ENCODE measurements at places on chromosomes 4 and X. TPM values are rescaled to one million over a fixed set of nuclear protein-coding genes. Genes with fewer than 3 reads are reported as not detected.

The TLR7 gene
- 0.91 TPM for total RNA-seq

The DUSP9 gene
- total RNA-seq, result not detected

The FAM47A gene
- not detected for total RNA-seq

The PDGFRA gene
- total RNA-seq, result 76.7 TPM

The CD38 gene
- 3.2 TPM for total RNA-seq

The EPGN gene
- total RNA-seq, result 1.1 TPM

The STK26 gene
- total RNA-seq, result 1.7 TPM
